ENCODE measurements at places on chromosomes 1 and 21.

DNA sequence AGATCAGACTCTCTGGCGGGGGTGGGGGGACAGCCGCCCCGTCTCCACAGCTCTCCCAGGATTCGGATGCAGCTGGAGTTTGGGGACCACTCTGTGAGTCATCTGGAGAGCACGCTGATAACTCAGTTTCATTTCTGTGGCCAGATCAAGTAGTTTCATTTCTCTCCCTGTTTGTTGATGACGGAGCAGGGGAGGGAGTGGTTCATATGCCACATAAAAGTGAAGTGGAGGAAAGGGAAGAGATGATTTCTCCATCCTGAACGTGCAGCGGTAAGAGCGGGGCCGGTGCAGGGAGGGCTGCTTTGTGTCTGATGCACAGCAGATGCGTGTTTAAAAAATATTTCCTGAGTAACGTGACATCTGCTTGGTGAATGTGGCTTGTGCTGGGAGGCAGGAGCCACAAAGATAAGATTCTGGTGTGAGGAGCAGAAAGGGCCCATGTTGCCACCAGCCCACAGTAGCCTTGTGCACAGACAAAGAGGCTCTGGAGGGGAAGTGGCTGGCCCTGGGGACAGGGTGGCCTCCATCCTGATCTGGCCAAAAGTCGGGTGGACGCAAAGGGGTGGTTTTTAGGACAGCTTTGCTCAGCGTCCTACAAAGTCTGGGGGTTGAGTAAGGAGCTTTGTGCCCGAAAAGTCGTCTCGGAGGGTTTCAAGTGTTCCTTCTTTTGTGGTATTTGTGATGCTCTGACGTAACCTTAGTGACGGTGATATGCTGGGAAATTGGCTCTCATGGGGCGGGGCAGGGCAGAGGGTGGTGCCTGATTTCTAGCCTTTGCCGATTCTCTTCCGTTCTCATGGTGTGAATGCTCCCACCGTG, at the start of gene MX2:
MX2 (plus strand) TSS at position 242 of the 819 bp plus-strand sequence. CDS start 14,880 bp downstream, outside the sequence.
- DNase-seq: peak; percentile 67

- no peak for DNase-seq
Measured at GRCh38 chr1:225371366-225372010, 56.4 kb downstream of the LBR start.

- DNase-seq: peak; percentile 59
Measured at GRCh38 chr1:2594001-2594640, 7.5 kb downstream of the PRXL2B start.

- no peak for DNase-seq
Measured at GRCh38 chr1:151336556-151336955, 9.3 kb upstream of the PI4KB start.

GRCh38 chr1:40001456-40001855, 39.1 kb upstream of the CAP1 start:
- no peak for DNase-seq

GRCh38 chr1:30111431-30111830, 612.0 kb downstream of the MATN1 start:
- DNase-seq: peak; percentile 62

GRCh38 chr1:153537376-153537730, 1.6 kb upstream of the S100A6 start:
- DNase-seq: peak; percentile 35

DNA sequence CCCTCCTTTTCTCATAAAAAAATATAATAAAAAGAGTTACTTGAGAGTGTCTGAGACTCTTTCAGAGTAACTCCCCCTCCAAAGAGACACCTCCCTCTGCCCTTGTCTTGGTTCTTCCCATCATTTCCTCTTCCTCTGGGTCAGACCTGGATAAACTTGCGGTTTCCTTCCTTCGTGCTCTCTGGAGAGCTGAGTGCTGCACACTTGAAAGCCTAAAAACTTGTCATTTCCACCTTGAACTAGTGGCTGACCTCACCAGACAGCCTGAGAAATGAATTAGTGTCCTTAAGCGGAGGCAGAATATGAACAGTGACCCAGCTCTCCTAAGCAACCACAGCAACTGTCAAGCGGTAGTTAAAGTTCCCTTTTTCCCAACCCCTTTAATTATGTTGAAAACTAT, 88.4 kb upstream of the PROX1 start:
- DNase-seq: no peak

DNA sequence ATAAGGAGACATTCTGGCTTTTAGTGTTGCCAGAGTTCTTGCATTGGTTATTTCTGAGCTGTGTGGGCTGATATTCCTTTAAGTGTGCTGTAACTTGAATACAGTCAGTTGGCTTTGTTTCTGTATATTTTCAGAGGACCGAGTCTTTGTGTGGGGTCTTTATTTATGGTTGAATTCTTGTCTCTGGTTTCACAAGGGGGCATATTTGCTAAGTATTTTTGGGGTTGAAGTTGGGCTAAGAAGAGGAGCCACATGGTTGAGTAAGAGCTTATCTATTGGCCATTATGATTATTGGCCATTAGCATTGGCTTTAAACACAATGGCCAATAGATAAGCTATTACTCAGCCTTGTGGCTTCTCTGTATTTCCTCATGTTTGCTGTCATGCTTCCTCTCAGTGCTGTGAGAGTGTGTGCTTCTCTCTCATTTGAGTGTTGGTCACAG, 26.3 kb upstream of the PTGFR start:
- no peak for DNase-seq

- DNase-seq: no peak
Measured at GRCh38 chr1:233459968-233460367, 132.4 kb downstream of the MAP3K21 start.

- no peak for DNase-seq
Measured at GRCh38 chr1:108357802-108358201, 92.3 kb upstream of the NBPF6 start.

DNA sequence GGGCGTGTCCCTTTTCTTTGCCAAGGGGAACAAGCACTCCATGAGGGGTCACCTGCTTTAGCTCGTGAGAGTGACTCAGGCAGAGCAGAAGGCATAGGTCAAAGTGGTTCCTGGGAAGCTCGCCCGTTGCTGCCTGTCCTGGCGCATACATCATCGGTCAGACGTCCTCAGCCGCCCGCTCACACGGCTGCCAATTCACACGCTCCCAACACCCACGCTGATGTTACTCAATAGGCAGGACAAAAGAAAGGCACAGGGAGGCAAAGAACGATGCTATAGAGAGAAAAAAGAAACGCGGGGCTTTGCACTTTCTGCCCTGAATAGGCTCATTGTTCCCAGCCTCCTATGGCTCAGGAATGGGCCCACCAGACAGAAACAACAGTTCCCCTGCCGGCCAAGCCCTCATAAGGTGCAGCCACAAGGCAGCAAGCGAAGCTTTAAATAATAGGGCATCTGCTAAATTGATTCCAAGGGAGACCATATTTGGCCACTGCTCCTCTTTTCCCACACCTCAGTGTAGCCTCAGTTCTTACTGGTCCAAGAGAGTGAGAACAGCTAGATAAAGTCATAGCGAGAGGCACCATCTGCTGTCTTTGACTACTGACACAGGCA, 38.7 kb downstream of the VTCN1 start:
- no peak for DNase-seq

DNA sequence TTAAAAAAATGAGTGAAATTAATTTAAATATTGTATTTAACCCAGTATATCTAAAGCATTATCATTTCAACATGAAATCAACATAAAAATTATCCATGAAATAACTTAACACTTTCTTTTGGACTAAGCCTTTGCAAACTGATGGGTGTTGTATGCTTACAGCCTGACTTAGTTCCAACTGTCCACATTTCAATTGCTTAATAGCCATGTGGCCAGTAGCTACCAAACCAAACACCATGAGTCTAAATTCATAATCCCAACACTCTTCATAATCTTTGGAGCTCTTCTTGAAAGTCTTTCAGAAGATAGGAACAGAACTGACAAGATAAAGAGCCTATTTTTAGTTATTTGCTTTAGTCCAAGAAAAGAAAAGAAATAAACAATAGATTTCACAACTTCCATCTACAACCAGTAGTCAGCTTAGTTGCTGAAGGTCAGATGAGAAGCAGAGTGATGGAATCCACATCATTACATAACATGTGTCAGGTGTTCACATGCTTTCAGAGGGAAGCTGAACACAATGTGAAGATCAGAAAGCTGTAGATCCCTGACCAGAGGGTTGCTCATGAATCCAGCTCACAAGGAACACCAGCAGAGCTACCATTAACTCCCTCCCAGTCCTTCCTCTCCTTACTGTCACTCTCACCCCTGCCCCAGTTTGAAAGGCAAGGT, 144.0 kb upstream of the ZNF648 start:
- DNase-seq: no peak

- DNase-seq: no peak
Measured at GRCh38 chr1:31376375-31377134, 3.7 kb upstream of the FABP3 start.

- DNase-seq: no peak
Measured at GRCh38 chr1:17904290-17904689, 149.2 kb downstream of the ACTL8 start.

DNA sequence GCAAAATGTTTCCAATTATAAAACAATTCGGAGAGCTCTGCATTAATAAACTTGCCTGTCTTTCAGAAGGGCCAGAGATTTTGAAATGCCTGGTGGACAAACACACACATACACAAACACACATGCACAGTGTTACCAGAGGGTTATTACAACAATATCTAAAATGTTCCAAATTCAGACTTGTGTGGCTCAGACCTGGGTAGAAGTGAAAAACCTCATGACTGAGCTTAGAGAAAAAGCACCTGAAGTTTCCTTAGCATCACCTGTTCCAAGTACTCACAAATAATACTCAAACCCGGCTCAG, 247.9 kb downstream of the FOXD2 start:
- DNase-seq: no peak

GRCh38 chr1:6858596-6858995, 73.3 kb downstream of the CAMTA1 start:
- no peak for DNase-seq

GRCh38 chr1:210908257-210908656, 225.7 kb downstream of the KCNH1 start:
- no peak for DNase-seq

DNA sequence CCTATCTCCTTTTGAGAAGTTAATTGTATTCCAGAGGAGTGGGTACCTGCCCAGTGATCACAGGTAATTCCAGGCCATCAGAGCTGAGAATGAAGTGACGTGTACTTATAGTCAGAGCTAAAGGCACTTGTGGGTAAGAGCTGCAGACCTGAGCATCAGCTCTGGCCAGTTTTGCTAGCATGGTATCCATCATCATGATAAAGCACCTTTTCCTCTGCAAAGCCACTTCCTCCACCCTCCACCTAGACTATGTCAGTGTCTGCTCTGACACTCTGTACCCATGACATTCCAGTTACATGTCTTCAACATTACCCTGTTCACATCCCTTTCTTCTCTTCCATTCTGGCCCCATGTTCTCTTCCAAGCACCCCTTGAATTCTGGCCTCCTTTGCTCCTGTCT, 157.3 kb downstream of the GRIK3 start:
- DNase-seq: no peak

DNA sequence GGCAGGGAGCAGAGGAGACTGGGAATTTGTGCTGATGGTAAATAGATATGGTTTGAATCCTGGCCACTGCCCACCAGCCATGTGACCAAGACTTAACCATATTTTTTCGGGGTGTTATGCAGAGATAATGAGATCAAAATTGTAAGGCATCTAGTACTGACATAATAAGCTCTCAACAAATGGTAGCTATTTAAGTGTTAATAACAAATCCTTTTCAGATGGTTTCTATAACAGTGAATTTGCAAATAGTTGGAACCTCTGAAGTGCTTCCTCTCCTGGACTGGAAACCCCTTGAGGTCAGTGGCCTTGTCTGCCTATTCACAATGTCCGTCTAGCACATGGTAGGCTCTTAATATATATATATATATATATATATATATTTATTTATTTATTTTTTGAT, 64.7 kb downstream of the MDM4 start:
- DNase-seq: no peak

DNA sequence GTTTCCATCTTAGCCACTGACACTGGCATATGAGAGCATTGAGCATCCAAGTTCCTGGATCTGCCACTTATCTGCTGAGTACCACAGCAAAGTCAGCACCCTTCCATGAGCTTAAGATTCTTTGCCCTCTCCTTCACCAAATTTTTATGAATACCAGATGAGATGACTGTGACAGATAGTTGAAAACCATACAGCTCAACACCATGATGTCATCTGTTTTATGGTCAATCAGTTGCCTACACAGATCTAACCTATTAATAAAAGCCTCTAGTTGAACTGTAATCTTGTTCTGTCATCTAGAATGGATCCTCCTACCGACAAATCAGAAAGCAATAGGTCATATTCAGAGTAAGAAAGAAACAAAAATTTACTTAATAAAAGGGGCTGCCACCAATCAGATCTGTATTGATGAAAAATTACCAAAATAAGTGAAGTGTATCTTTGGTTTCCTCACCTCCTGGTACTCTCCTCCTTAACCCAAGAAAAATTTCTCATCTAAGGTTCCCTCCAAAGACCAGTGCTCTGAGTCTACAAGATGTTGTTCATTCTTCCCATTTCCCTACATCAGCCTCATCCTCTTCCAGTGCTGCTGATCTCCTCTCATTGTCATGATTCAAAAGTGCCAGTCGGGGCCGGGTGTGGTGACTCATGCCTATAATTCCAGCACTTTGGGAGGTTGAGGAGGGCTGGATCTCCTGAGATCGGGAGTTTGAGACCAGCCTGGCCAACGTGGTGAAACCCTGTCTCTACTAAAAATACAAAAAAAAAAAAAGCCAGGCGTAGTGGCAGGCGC, 138.8 kb upstream of the CTTNBP2NL start:
- DNase-seq: no peak

DNA sequence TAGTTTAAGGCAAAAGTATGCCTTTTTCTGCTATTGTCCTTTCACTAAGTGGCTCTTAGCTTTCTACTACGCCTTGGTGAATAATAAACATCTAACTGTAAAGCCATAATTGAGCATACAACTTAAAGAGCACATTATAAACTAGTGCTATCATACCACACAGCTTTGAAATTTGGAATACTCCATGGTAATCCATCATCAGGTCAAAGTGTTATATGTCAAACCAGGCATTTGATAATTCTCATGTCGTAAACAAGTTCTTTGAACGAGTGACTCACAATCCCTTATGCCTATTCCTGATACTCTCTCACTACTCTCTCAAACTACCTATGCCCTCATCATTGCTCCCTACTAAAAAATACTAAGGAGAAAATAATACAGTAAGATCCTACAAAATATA, 60.3 kb upstream of the FMN2 start:
- DNase-seq: no peak

- peak; percentile 26 for DNase-seq
Measured at GRCh38 chr21:33848249-33848953, 67.2 kb downstream of the ATP5PO start.

GRCh38 chr1:6969106-6969505, 183.9 kb downstream of the CAMTA1 start:
- no peak for DNase-seq

GRCh38 chr1:206899717-206900116, 2.5 kb downstream of the IL24 start:
- no peak for DNase-seq

GRCh38 chr1:33327587-33328325, 6.9 kb upstream of the A3GALT2 start:
- no peak for DNase-seq

- DNase-seq: no peak
Measured at GRCh38 chr1:24349891-24350290, 30.7 kb downstream of the GRHL3 start.

- DNase-seq: no peak
Measured at GRCh38 chr1:114723915-114724314, 7.3 kb upstream of the NRAS start.

Measured in left colon (tissue), 2 donors.